ENCODE measurements at places on chromosomes 1 and 21. TPM values are rescaled to one million over a fixed set of nuclear protein-coding genes. Genes with fewer than 3 reads are reported as not detected.

DNA sequence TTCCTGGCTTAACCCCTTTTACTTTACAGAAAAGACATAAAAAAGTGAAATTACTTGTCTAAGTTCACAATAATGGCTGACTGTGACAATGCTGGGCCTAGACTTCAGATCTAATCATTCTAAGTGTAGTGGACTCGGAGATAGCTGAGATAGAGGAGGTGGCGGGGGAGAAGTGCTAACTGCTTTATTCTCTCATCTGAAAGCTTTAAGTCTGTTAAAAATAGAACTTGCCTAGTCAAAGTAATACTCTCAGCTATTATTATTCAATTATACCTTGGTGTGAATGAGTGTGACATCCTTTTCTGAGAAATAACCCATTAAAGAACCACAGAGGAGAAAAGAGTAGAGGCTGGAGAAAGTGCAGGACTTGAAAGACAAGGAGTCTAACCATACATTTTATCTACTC, 96.1 kb upstream of the OLIG2 start:
- H3K4me1 ChIP-seq, result peaks cover 2% of the 10 kb centered on the region
- H3K27me3 ChIP-seq, result 0 out of 2 replicates have a peak, but pooled peaks cover under 1% of the 10 kb centered on the region
- no peak overlapping the region for H3K27ac ChIP-seq
- DNase-seq, result no peak
- no peak overlapping the region for H3K4me3 ChIP-seq
- peaks cover 4% of the 10 kb centered on the region for H3K36me3 ChIP-seq

The C8A gene
- 0.13 TPM for total RNA-seq

- H3K27ac ChIP-seq, result no peak overlapping the region
- no peak for DNase-seq
- no peaks in the 10 kb centered on the region for H3K36me3 ChIP-seq
- no peaks in the 10 kb centered on the region for H3K4me1 ChIP-seq
These were observed 2065.7 kb downstream of the MRPL39 start for GRCh38 chr21:23541571-23541970.

The C1QB gene
- total RNA-seq, result 0.61 TPM

The IGSF5 gene
- total RNA-seq, result 3.6 TPM

- no peaks in the 10 kb centered on the region for H3K27me3 ChIP-seq
- H3K36me3 ChIP-seq, result no peaks in the 10 kb centered on the region
- no peaks in the 10 kb centered on the region for H3K4me1 ChIP-seq
- H3K4me3 ChIP-seq, result no peak overlapping the region
These were observed 19.9 kb downstream of the CLDN17 start for GRCh38 chr21:30146558-30147282.

- DNase-seq, result peak; percentile 45
- H3K36me3 ChIP-seq, result no peaks in the 10 kb centered on the region
- no peak overlapping the region for H3K27ac ChIP-seq
These were observed 84.6 kb downstream of the LRRN2 start for GRCh38 chr1:204600968-204601367.

The CD5L gene
- not detected for total RNA-seq

DNA sequence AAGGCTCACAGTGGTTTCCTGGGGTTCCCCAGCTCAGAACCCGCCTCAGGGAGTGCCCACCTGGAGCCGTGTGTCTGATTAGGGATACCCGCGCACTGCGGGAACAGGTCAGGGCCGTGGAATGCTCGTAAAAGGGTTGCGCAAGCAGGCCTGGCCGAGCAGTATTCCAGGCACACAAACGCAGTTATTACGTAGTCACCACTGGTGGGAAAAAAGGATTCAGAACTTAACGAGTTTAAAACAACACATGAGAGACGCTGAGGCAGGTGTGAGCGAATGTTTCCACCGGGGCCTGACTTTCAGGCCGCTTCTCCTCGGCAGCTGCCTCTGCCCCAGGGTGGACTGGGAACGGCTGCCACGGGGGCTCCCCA, 18.2 kb downstream of the PLCH2 start:
- H3K4me3 ChIP-seq, result no peak overlapping the region
- no peak for DNase-seq
- H3K27me3 ChIP-seq, result no peaks in the 10 kb centered on the region

DNA sequence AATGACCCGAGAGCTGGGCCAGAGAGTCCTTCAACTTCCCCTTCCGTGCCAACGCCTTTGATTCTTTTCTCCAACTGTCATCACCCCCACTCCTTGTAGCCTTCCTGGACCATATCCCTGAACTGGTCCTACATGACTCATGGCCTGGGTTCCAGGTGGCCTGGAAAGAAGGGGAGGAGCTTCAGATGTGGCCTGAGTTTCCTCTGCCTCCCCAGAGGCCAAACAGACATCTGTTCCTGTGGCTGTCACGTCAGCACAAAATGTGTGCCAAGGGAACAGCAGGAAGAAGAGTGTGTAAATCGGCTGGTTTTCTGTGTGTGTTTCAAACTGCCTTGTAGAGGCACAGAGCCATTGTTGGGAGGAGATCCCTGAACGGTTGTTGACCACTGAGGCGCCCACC, 24.9 kb upstream of the KIRREL1 start:
- H3K4me3 ChIP-seq, result no peak overlapping the region
- DNase-seq, result no peak
- H3K27me3 ChIP-seq, result 0 out of 2 replicates have a peak, but pooled peaks cover 7% of the 10 kb centered on the region
- H3K36me3 ChIP-seq, result peaks cover 28% of the 10 kb centered on the region
- no peak overlapping the region for H3K27ac ChIP-seq

- peaks cover 31% of the 10 kb centered on the region for H3K4me1 ChIP-seq
- H3K36me3 ChIP-seq, result no peaks in the 10 kb centered on the region
- H3K27me3 ChIP-seq, result peaks cover 13% of the 10 kb centered on the region
- DNase-seq, result no peak
These were observed 3.7 kb downstream of the RNF19B start for GRCh38 chr1:32960819-32961355.

- H3K4me1 ChIP-seq, result peaks cover 66% of the 10 kb centered on the region
- no peaks in the 10 kb centered on the region for H3K36me3 ChIP-seq
- H3K4me3 ChIP-seq, result no peak overlapping the region
- peaks cover 7% of the 10 kb centered on the region for H3K27me3 ChIP-seq
- DNase-seq, result peak; percentile 79
These were observed 32.0 kb downstream of the RSPH1 start for GRCh38 chr21:42463861-42464515.

GRCh38 chr1:47388030-47388890, 27.8 kb upstream of the FOXE3 start:
- no peaks in the 10 kb centered on the region for H3K36me3 ChIP-seq
- H3K27ac ChIP-seq, result no peak overlapping the region
- no peak overlapping the region for H3K4me3 ChIP-seq

GRCh38 chr1:9115351-9116205, 13.3 kb downstream of the GPR157 start:
- H3K27ac ChIP-seq, result no peak overlapping the region
- H3K4me3 ChIP-seq, result no peak overlapping the region
- no peak for DNase-seq
- no peaks in the 10 kb centered on the region for H3K4me1 ChIP-seq

DNA sequence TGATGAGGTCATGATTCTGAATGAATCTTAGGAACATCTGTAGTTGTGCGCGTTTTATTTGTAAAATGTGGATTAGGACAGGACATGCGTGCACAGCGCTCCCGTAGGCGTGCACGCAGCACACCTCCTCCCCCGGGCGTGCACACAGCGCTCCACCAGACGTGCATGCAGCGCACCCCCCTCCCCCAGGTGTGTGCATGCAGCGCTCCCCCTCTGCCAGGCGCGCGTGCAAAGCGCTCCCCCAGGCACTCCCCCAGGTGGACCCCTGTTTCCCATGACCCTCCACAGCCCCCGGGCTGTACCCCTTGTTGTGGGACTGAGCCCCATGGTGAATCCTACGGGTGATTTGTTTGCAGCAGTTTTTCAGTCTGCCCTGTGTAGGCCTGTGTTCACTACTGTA, 61.6 kb downstream of the S100B start:
- H3K36me3 ChIP-seq, result peaks cover 47% of the 10 kb centered on the region
- H3K4me1 ChIP-seq, result peaks cover 6% of the 10 kb centered on the region
- DNase-seq, result no peak
- H3K27me3 ChIP-seq, result no peaks in the 10 kb centered on the region
- no peak overlapping the region for H3K4me3 ChIP-seq

The FAM78B gene
- 2.7 TPM for total RNA-seq

GRCh38 chr21:33760641-33761440, 118.5 kb downstream of the ITSN1 start:
- H3K4me3 ChIP-seq, result no peak overlapping the region
- H3K36me3 ChIP-seq, result peaks cover 27% of the 10 kb centered on the region
- no peaks in the 10 kb centered on the region for H3K27me3 ChIP-seq

GRCh38 chr21:42012344-42012743, 2.2 kb upstream of the ZBTB21 start:
- peak overlapping the region; percentile 88 for H3K4me3 ChIP-seq
- H3K27me3 ChIP-seq, result peaks cover 29% of the 10 kb centered on the region
- H3K4me1 ChIP-seq, result peaks cover 6% of the 10 kb centered on the region
- H3K36me3 ChIP-seq, result peaks cover 4% of the 10 kb centered on the region

The TMEM79 gene
- 2.7 TPM for total RNA-seq

DNA sequence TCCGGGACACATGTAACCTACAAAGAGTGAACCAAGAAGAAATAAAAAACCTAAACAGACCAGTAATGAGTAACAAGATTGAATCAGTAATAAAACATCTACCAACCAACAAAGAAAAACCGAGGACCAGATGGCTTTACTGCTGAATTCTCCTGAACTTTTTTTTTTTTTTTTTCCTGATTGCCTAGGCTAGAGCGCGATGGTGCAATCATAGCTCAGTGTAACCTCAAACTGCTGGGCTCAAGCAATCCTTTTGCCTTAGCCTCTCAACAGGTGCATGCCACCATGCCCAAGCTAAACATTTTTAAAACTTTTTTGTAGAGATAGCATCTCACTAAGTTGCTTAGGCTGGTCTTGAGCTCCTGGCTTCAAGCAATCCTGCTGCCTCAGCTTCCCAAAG, 11.2 kb upstream of the FGGY start:
- H3K4me1 ChIP-seq, result peaks cover 8% of the 10 kb centered on the region
- no peaks in the 10 kb centered on the region for H3K36me3 ChIP-seq
- no peaks in the 10 kb centered on the region for H3K27me3 ChIP-seq

DNA sequence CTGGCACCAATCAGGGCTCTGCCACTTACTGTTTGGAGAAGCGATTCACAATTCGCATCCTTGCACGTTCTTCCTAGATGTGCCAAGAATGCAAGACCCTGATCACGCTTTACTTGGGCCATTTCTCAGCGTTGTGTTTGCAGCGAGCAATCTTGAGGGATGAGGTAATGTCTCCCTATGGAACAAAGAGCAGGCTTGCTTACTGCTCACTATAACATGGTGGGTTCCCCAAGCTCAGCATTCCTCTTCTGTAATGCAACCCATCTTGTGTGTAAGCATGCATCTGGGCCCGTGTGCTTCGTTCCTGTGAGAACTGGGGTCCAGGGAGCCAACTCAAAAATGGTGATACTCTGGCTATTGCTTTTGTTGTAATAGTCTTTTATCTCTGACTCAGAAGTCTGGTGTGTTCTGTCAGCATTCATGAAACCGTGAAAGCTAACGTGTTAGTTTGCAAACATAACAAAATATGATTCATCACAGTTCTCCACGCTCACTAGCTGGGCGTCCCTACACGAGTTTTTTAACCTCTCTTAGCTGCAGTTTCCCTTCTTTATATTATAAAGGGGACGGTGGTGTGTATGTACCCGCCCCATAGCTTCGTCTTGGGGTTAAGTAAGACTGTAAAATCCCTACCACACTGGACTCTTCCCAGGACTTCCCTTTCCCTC, 33.3 kb downstream of the DNTTIP2 start:
- H3K27ac ChIP-seq, result no peak overlapping the region
- peak overlapping the region; percentile 95 for H3K4me3 ChIP-seq
- peaks cover 12% of the 10 kb centered on the region for H3K36me3 ChIP-seq
- H3K4me1 ChIP-seq, result peaks cover 13% of the 10 kb centered on the region
- peaks cover 5% of the 10 kb centered on the region for H3K27me3 ChIP-seq

Measured in WTC11 (cell line).